ENCODE measurements at places on chromosomes 11 and 22.
A peak's percentile ranks its signal among the peaks of the same experiment; 100 is the strongest.

- DNase-seq = no peak
These were observed 18.6 kb upstream of the MCHR1 start for GRCh38 chr22:40660730-40661129.

- DNase-seq = peak; percentile 58
These were observed 76.4 kb upstream of the NNMT start for GRCh38 chr11:114219559-114220349.

GRCh38 chr22:23088199-23088604, 17.9 kb downstream of the GNAZ start:
- DNase-seq = no peak

GRCh38 chr11:111307472-111308108, 9.2 kb downstream of the POU2AF3 start:
- DNase-seq = no peak

DNA sequence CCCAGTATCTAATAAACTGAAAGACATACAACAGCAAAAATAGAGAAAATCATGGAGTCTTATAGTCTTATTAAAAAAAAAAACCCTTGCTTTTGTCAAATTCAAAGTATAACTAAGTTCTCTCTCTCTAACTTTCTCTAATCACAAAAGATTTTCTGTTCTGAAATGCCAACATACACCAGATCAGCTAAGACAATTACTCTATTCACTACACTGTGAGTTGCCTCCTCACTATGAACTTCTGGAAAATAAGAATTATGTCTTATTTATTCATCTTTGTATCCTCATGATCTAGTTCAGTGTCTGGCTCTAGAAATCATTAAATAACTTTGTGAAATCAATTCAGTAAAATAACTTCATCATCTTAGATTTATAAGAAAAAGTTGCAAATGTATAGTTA, 12.7 kb downstream of the FAM76B start:
- no peak for DNase-seq

GRCh38 chr11:102451041-102451680, 1.4 kb downstream of the TMEM123 start:
- DNase-seq = no peak

DNA sequence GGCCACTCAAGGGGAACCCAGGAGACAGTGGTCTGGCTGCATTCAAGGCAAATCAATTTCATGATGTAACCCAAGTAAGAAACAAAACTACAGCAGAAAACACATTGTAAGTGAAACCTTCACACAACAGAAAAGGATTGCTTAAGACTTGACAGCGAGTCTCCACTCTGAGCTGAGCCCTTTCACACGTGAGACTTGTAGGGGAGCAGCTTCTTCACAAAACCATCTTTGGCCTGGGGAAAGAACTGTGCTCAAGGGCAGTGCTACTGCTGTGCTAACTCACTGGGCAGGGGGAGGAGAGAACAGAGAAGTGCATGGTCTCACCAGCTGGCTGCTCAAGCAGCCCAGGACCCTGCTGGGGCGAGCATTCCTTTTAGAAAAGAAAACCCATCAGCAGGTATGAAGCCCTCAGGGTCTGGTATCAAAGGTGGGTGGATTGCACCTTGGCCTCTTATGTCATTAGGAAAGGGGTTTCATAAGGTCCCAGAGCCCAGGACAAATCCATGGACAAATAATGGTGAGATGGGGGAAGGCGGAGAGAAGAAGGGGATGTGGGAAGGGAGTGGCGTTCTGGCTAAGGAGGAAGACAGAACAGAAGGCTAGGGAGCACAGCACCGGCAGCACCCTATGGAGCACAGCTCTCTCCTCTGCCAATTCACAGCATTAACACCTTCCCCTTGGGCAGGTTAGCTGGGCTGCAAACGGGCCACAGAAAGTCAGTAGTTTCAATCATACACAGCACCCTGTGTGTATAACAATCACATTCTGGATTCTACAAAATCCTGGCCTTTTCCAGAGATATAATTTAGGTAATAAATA, 20.6 kb upstream of the RAPSN start:
- DNase-seq = no peak

GRCh38 chr22:39091126-39092081, 5.6 kb upstream of the APOBEC3H start:
- DNase-seq = no peak

DNA sequence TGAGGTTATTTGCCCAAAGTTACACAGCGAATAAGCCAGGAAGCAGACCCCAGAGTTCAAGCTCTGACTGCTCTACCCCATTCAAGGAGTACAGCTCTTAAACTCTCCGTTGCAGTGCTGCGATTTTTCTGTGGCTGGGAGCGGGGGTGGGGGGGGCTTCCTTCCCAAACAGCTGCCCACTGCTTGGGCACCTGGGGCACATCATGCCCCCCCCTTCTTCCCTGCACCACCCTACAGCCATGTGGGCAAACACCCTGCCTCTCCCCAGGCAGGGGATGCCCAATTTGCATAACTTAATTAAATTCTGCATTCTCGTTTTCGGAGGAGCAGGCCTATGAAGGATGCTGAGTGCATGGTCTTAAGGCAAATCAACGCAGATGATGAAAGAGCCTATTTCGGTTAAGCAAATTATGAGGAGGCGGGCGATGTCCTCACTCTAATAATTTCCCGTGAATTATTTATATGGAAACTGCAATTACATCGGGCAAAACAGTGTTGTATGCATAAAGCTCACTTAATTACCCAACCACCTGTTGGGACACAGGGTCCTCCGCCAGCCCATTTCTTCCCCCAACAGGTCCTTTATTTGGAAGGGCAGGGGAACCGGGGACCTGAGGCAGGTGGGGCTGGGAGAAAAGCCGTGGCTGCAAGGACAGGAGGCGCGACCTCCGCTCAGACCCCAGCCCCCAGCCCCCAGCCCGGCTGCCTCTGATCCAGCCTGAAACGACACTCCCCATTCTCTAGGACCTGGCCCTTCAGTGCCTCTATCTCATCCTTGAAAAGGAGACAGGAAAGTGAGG, 610.5 kb downstream of the BUD13 start:
- DNase-seq = no peak

- no peak for DNase-seq
These were observed 197.9 kb upstream of the BDNF start for GRCh38 chr11:27898166-27898565.

- peak; percentile 37 for DNase-seq
These were observed 2.5 kb upstream of the SSH3 start for GRCh38 chr11:67300756-67301312.

DNA sequence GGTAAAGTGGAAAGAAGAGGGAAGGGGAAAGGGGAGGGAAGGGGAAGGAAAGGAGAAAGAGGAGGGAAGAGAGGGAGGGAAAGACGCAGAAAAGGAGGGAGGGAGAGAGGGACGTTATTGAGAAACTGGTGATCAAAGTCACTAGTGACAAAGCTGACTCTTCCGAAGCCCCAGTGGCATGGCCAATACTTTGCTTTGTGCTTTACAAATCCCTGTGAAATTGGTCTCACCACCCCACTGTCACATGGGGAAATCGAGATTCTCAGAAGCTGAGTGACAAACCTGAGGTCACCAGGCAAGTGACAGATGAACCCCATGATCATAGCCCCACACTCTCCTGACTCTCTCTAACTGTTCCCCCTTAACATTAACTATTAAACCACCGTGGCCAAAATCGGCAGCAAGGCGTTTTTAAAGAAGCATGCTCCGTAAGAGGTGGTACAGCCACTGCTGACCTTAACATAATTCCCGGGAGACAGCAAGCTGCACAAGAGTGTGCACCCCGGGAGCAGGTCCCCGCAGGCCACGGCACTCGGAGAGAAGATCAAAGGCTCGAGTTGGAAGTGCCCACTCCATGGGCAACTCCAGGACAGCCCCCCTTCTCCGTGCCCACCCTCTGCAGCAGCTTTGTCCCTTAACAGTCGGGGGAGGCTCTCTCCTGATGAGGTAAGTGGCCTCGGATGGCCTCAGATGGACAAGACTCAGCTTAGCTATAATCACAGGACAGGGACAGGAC, 34.8 kb downstream of the CELSR1 start:
- no peak for DNase-seq

DNA sequence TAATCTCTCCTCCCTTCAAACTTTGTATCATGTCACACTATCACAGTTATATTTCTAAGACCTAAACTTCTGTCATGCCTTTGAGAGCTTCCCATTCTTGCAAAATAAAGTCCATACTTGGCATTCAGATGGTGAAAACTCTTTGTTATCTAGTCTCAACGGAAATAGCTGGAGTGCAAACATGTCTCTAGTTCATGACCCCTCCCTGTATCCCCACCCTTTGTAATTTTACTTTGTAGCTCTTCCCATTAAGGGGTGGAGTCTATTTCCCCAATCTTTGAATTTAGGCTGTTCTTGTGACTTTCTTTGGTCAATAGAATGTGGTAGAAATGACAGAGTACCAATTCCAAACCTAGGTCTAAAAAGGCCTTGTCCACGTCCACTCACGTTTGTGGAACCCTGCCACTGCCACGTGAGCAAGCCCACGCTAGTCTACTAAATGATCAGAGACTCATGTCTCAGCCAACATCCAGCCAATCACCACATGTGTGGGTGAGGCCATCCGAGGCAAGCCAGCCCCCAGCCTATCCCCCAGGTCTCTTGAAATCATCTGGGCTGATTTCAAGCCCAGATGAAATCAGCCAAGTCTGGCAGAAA, 23.4 kb downstream of the SLN start:
- no peak for DNase-seq

DNA sequence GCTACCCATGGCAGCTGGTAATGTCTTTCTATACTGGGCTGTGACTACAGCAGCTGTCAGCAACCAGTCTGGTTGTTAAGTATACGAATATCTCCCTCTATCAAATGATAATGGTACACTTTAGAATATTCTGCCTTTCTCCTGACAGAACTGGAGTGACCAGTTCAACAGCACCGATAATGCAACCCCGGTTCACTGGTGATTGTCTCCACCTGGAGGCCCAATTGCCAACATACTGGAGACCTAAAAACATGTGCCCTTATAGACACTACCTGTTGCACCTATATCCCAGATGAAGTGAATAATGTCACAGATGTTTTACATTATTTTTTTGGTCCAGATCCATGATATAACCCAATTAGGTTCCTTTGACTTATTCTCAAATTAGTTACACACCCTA, 21.1 kb downstream of the OR5P2 start:
- no peak for DNase-seq

DNA sequence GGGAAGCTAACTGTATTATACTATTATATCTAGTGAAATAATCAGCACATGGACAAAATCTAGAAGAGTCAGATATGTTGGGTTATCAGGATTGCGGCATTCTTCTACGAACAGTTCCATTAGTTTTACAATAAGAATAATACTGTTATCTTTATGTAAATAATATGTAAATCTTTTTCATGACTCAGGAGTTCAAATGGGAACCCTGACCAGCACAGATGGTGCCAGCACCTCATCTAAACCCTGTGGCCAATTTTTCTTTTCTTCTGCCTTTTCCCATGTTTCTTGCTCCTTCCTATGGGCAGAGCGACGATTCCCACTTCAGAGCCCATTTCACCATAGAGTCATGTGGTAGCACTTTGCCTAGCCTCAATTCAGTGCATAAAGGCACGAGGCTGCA, 68.4 kb upstream of the CYP2D6 start:
- no peak for DNase-seq

Measured in myocyte (in vitro differentiated cells).